Sigmoid colon (tissue), 7 donors: ENCODE measurements at places on chromosomes 2 and 18. TPM values are rescaled to one million over a fixed set of nuclear protein-coding genes. Genes with fewer than 3 reads are reported as not detected.

- no peak overlapping the region for H3K27ac ChIP-seq
- no peak for DNase-seq
- H3K4me3 ChIP-seq = no peak overlapping the region
- H3K36me3 ChIP-seq = no peaks in the 10 kb centered on the region
- H3K4me1 ChIP-seq = no peaks in the 10 kb centered on the region
Measured at GRCh38 chr2:80048296-80048695, 256.3 kb downstream of the LRRTM1 start.

DNA sequence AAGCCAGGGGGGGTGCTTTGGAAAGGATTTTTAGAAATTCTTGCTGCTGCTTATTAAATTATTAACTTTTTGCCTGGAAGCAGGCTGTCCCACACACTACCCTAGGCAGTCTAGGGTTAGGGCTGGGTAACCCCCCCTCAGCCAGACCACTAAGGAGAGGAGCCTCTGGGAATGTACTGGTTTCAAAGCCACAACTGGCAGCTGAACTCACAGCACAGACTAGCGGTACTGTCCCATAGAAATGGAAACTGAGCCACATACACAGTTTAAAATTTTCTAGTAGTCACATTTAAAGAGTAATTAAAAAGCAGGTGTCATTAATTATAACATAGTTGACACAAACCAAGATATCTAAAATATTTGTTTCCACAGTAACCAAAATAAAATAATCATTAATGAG is 50.1 kb downstream of the SPRED2 start:
- H3K4me3 ChIP-seq = no peak overlapping the region
- no peaks in the 10 kb centered on the region for H3K4me1 ChIP-seq
- no peaks in the 10 kb centered on the region for H3K36me3 ChIP-seq
- H3K27ac ChIP-seq = no peak overlapping the region

DNA sequence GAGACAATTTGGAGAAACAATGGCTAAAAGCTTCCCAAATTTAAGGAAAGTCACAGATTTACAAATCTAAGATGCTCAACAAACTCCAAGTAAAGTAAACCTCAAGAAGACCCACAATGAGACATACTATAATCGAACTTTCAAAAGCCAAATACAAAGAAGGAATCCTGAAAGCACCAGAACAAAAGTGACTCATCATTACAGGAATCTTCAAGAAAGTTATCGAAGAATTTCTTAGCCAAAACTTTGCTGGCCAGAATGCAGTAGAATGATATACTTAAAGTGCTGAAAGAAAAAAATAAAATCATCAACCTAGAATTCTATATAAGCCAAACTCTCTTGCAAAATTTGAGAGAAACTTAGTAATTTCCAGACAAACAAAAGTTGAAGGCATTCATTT is 106.5 kb upstream of the TMEM200C start:
- no peak overlapping the region for H3K27ac ChIP-seq
- DNase-seq = no peak
- no peak overlapping the region for H3K4me3 ChIP-seq
- H3K36me3 ChIP-seq = no peaks in the 10 kb centered on the region

GRCh38 chr2:1628893-1629292 is 115.4 kb downstream of the PXDN start:
- no peaks in the 10 kb centered on the region for H3K27me3 ChIP-seq
- H3K36me3 ChIP-seq = peaks cover 13% of the 10 kb centered on the region
- H3K4me3 ChIP-seq = no peak overlapping the region
- DNase-seq = peak; percentile 79

- no peaks in the 10 kb centered on the region for H3K27me3 ChIP-seq
- H3K36me3 ChIP-seq = no peaks in the 10 kb centered on the region
- peak; percentile 75 for DNase-seq
- H3K4me1 ChIP-seq = no peaks in the 10 kb centered on the region
- no peak overlapping the region for H3K27ac ChIP-seq
Measured at GRCh38 chr2:236964291-236964690, 121.4 kb upstream of the COPS8 start.

DNA sequence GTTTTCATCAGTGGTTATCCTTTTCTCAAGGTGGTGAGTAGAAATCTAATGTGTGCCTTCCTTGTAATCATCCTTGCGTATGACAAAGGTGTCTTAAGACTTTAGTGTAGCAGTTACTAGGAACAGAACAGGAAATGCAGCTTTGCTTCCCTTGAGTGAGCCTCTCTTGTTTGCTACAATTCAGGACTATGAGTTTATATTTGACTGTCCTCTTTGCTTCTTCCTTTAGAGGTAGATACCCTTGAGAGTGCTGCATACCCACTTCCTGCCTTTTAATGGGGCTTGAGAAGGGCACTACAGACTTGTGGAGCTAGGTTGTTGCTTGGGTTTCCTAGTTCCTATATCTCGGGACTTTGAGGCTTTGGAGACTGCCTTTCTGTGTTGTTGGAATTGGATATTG is 3.8 kb downstream of the KCNJ13 start:
- no peak for DNase-seq
- no peaks in the 10 kb centered on the region for H3K27me3 ChIP-seq
- no peak overlapping the region for H3K27ac ChIP-seq
- H3K4me1 ChIP-seq = peaks cover 4% of the 10 kb centered on the region
- H3K4me3 ChIP-seq = no peak overlapping the region

Gene HOXD12
- total RNA-seq = 1.8 TPM

- no peaks in the 10 kb centered on the region for H3K27me3 ChIP-seq
- no peak overlapping the region for H3K27ac ChIP-seq
- DNase-seq = no peak
- H3K4me1 ChIP-seq = no peaks in the 10 kb centered on the region
- H3K4me3 ChIP-seq = no peak overlapping the region
Measured at GRCh38 chr2:121776885-121777698, 21.6 kb downstream of the TSN start.

Gene TANC1
- total RNA-seq = 51.0 TPM
